ENCODE measurements at places on chromosomes 3 and 15.
A peak's percentile ranks its signal among the peaks of the same experiment; 100 is the strongest.

GRCh38 chr15:35713733-35714132 lies 167.8 kb upstream of the DPH6 start:
- no peak for DNase-seq

- DNase-seq = no peak
These were observed 1679.4 kb downstream of the OTOL1 start for GRCh38 chr3:163175970-163176369.

DNA sequence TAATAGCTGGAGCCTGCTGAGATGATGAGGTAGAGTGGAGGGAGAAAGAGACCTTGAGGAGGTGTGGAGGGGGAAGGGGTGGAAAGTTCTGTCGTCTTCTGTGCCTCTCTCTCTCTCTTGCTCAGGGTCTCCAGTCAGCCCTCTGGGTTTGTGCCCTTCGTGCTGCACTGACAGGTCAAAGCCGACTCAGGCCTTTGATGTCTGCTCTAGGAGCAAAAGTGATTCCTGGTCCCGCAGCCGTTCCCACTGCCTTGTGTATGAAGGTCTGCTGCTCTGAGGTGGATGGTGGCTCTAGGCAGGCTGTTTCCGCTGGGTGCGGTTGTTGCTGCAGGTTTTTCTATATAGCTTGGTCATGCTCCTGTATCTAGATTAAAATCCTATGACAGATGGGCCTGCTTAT lies 89.4 kb downstream of the IGF1R start:
- DNase-seq = no peak

DNA sequence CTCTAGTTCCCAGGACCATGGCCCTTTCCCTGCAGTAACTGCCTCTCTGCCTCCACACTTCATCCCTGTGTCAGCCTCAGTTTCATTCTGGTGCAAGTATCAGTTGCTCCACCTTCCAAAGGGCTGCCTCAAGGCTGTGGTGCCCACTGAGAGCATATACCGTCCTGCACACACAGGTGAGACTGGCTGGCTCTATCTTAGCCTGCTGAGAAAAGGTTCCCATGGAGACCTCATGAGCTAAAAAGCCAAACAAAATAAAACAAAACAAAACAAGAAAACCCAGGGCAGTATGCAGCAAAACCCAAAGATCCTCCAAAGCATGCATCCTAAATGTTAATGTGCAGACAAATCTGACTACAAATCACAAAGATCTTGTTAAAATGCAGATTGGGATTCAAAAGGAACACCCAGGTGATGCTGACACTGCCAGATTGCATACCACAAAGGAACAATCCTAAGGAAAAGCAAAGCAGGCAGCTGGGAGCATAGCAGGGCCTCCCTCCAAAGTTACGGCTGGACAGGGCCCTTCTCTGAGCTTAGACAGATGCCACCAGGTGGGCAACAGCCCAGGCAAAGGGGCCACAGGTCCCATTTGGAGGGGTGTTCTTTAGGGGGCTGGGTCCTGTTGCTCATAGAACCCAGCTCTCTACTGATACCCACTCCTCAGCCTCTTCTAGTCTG lies 76.3 kb upstream of the SLCO2A1 start:
- no peak for DNase-seq

DNA sequence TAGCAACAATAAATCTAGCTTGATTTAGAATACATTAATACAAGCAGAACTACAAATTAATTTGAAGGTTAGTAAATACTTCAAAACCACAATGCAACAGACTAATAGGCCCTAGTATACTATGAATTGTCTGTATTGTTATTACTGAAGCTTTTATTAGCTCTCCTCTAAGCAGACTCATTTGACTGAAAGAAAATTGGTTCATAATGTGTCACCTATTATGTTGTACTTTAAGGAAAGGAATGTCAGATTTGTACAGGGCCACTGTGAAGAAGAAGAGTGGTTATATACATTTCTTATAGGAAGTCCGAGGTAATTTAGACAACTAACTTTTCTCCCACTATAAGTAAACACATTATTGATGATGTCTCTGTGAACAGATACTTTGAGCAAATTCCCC lies 954.5 kb downstream of the ZPLD1 start:
- DNase-seq = no peak

- no peak for DNase-seq
These were observed 18.1 kb upstream of the VGLL4 start for GRCh38 chr3:11661827-11662226.

GRCh38 chr3:167886690-167887089 lies 151.2 kb downstream of the SERPINI1 start:
- no peak for DNase-seq

DNA sequence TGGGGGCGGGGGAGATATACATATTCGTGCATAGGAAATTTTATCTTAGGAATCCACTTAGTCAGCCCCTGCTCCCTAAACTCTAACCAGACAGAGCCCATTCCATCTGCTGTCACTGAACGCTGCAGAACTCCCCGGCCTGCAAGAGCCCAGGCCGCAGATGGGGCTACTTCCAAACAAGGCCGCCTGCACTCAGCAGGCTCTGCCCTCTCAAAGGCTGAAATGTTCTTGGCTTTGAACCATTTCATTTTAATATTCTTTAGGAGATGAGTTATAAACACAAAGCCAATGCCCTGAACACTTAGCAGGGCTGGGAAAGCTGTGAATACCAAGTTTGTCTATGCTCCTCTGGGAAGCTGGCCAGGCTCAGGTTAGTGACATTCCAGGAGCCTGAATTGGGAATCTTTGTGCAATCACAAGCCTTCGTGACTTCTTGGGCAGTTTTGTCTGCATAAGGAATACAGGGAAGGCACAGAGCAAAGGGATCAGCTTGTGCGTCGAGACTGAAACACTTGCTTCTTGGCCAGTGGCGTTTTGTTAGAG lies 65.0 kb downstream of the SYNM start:
- DNase-seq = no peak

DNA sequence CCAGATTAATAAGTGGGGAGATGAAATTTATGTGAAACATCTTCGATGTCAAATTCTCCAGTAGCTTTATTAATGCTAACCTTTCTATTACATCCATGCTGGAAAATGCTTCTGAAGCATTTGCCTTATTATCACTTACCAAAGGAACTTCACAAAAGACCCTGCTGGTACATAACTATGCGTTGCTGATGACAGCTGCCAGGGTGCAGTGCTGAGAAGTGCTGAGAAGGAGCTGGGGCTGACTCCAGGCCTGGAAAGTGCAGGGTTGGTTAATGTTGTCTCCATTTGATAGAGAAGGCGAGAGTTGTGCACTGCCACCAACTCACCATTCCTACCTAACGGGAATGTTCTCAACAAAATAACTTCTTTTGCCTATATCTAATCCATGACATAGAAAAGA lies 736.0 kb upstream of the NR2F2 start:
- no peak for DNase-seq

DNA sequence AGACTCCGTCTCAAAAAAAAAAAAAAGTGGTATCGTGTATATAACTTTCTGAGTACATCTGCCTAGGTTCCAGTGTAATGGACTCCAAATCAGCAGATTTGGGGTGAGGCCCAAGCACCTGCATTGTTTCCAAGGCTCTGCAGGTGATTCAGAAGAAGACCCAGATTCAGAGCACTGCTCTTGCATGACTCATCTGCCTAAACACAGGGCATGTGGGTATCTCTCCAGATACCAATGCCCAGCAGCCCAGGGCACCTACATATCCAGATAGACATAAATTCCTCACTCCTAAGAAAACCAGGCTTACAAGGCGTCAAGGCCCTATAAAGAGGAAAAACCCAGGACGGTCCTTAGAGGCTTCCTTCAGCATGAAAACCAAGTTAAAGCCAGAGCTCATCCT lies 24.3 kb downstream of the NDUFAF1 start:
- no peak for DNase-seq

- no peak for DNase-seq
These were observed 7.0 kb downstream of the CHAC1 start for GRCh38 chr15:40960151-40960885.

- no peak for DNase-seq
These were observed 916 bp downstream of the IL17RD start for GRCh38 chr3:57164217-57164656.

GRCh38 chr3:64022451-64023186 lies 675 bp downstream of the PSMD6 start:
- no peak for DNase-seq

DNA sequence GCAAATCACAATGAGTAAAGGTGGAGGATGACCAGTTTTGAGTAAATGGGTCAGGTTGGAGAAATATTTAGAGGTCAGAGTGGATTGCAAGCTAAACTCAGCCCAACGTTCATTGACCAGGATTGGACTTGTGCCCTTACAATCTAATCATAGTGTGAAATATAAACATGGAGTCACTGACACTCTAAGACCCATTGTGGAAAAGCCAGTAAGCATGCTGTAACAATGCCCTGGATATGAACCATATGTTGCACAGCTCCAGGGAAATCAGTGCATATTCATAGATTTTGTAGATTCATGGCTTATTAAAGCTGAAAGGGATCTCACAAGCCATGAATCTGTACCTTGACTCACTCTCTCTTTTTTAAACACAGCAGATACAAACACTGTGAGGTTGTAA lies 660.2 kb upstream of the LMCD1 start:
- no peak for DNase-seq

DNA sequence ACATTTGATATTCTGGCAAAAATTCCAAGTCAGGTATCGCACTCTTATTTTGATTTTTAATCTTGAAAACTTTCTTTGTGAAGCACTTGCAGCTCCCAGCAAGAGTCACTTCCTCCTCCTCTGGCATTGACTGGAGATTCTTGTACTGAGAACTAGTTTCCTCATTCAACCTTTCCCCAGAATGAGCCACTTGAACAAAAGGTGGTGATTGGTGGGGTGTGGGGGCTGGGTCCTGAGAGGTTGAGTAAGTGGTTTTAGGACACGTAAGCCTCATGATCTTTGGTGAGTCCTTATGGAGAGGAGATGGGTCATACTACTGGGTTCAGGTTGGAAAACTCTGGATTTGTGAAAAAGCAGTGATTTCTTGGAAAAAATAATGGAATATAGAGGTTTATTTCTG lies 32.3 kb upstream of the ONECUT1 start:
- no peak for DNase-seq

- no peak for DNase-seq
These were observed 131.6 kb downstream of the CHCHD6 start for GRCh38 chr3:126835472-126836219.

GRCh38 chr15:74950078-74950908 lies 6.3 kb downstream of the RPP25 start:
- DNase-seq = peak; percentile 85

DNA sequence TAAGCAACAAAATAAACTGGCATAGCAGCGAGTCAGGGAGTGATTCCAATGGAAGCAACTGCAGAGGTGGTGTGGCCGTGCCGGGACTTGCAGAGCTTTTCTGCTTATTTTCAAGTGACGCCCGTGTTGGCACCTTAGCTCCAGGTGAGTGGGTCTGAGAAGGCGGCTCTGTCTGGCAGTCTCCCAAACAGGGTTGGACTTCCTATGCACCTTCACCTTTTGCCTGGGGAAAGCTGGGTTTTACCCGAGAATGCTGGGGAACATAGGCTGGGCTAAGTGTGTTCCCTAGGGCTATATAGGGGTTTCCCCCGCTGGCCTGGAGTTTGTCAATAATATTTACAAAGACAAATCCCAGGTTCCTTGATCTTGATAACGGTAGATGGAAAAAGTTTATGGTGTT lies 179.9 kb upstream of the TBL1XR1 start:
- no peak for DNase-seq

DNA sequence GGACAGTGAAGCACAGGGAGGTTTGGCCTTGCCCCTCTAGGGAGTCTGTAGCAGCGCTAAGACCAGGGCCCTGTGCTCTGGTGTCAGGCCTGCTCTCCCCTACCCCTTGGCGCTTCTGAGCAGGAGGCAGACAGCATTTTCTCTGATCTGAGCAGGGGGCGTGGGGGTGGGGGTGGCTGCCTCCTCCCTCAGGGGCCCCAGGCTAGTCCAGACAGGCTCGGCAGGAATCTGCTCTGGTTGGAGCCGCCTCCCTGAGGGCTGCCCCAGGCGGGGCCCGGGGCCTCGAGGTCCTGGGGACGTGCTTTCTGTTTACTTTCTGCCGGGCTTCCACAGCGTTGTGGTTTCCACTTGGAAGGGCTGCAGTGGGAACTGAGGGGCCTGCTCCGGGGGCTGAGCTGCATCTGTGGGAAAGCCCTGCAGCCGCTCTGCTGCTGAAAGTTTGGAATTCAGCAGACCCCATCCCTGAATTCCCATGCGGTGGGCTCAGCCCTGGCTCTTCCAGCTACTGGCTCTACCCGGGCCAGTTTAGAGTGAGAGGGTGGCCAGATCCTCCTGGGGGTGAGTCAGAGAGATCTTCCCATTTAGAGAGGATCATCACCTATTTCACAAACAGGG lies 105.4 kb downstream of the LINGO1 start:
- no peak for DNase-seq

DNA sequence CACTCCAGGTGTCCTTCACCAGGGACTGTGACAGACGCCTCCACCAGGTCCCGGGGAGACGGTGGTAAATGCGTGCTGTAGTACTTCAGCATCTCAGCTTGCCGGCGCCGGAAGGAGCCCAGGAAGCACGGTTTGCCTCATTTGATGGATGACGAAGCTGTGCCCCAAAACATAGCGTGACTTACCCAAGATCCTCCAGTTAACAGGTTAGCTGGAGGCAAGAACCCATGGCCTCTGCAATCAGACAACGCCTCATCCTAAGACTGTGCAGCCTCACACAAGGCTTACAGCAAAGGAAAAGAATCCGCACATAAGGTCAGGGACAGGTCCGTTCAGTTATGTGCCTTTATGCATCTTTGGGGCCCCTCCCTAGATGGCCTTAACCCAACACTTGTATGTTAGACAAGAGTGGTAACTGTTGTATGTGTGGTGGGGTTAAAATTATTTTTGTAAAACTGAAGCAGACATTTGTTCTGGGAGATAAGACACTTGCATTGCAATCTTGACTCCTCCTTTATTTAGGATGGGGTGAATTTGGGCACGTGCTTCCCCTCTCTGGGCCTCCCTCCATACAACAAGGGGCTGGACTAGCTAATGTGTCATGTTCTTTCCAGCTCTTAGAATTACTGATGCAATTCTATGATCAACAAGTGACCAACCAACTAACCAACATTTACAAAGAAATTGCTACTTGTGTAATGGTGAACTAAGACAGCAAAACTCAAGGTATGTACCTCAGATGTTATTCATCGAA lies 39.4 kb downstream of the VGLL4 start:
- no peak for DNase-seq

DNA sequence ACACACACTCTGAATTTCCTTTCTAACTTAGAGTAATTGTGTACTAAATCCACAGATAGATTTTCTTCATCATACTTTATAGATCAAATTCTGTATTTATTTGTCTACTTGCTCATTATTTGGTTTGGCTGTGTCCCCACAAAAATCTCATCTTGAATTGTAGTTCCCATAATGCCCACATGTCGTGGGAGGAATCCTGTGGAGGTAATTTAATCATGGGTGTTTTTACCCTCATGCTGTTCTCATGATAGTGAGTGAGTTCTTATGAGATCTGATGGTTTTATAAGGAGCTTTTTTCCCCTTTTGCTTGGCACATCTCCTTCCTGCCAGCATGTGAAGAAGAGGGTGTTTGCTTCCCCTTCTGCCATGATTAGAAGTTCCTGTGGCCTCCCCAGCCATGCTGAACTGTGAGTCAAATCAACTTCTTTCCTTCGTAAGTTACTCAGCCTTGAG lies 198.3 kb upstream of the TGFBR2 start:
- no peak for DNase-seq

GRCh38 chr15:55366981-55367380 lies 41.2 kb downstream of the CCPG1 start:
- no peak for DNase-seq
